ENCODE measurements at places on chromosomes 11 and 22.

- DNase-seq: no peak
These were observed 11.0 kb upstream of the GLB1L3 start for GRCh38 chr11:134264966-134265764.

GRCh38 chr22:42621505-42622002 is 6.9 kb upstream of the POLDIP3 start:
- peak; percentile 87 for DNase-seq

DNA sequence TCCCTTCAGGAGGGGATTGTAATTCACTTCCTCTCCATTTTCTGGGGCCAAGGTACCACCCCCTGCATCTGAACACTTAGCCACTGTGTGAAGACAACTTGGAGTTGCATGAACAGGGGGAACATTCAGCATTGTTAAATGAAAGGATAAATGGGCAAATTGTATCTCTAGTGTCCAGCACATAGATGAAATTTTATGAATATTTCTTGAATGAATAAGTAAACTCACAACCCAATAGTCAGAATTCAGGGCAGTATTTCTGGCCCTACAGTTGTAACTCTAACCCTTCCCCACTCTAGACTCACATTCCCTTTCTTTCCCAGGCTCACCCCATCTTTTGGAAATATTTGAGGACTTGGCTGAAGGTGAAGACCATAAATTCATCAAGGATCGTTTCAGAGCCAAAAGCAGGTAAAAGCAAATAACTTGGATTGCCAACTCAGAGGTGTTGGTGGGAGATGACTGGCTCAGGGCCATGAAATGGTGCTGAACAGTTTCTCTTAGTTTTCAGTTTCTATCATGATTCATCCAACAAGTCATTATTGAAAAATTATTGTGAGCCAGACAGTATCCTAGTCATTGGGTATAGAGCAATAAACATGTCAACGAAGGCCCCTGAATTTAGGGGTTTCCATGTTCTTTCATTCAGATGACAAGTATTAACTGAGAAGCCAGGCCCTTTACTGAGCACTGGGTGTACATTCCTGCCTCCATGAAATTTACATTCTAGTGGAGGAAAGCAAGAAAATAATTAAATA is 33.3 kb upstream of the ZC3H12C start:
- peak; percentile 35 for DNase-seq

DNA sequence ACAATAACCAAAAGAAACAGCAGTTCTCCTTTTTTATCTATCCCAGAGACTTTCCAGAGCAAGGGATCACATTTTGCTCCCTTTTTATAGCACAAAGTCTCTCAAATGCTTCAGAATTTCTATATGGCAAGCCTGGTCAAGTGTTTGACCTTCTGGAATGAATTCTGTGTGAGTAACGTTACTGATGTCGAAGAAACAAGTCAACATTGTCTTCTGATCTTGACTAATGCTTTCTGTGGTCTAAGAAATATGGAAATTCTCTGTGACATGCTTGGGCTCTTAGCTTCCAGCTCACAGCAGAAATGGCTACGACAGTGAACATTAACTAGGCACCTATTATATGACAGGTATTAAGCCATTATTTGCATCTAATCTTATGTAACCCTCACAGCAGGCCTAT is 411.7 kb downstream of the CADM1 start:
- DNase-seq: no peak

DNA sequence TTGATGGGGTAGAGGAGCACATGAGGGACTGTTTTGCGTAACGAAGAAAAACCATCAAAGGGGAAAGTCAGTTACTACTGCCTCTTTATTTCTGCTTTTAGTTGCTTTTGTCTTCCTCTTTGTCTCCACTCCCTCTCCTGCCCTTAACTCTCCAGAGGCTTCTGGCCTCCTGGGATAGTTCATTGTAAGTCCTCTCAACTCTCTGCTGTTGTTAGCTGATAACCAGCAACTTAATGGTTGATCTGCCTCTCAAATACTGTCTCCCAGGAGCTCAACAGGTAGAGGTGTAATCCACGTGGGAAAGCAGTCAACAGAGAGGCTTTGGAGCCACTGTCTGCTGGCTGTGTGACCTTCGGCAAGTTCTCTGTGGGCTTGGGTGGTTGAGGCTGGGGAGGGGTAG is 47.3 kb downstream of the CCDC81 start:
- DNase-seq: no peak

DNA sequence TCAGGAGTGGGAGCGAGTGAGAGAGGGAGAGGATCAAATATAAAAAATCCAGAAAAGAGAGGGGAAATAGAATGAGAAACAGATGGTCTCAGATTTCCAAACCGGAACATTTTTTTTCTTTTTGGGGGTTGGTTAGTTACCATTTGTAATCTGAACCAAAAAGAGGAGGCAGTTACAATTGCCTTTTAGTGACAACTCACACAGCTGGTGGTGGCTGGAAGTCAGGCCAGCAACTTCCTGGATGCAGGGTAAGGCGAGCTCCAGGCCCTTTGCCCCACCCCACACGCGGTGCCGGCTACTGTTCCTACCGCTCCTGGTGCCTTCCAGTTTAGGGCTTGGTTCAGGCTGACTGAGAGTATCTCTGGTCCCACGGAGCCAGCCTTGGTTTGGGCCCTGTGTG is 21.0 kb upstream of the UBASH3B start:
- peak; percentile 51 for DNase-seq

DNA sequence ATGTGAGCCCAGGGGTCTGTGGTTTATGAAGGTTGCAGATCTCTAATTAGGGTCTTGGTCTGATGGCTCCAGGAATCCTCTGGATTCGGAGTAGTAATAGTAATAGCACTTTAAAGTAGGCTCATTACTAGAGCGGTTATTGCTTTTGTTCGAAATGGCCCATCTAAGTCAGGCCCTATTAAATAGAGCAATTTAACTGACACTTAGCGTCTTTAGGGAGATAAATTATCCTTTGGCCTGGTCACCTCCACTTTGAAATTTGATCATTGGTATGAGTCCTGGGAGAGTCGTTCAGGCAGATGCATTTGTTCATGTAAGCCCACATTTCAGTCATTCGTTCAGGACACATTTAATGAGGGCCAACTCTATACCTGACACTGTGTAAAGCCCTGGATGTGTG is 54.8 kb downstream of the LDLRAD3 start:
- DNase-seq: no peak

- peak; percentile 25 for DNase-seq
These were observed 491.8 kb downstream of the ETS1 start for GRCh38 chr11:128095466-128095981.

DNA sequence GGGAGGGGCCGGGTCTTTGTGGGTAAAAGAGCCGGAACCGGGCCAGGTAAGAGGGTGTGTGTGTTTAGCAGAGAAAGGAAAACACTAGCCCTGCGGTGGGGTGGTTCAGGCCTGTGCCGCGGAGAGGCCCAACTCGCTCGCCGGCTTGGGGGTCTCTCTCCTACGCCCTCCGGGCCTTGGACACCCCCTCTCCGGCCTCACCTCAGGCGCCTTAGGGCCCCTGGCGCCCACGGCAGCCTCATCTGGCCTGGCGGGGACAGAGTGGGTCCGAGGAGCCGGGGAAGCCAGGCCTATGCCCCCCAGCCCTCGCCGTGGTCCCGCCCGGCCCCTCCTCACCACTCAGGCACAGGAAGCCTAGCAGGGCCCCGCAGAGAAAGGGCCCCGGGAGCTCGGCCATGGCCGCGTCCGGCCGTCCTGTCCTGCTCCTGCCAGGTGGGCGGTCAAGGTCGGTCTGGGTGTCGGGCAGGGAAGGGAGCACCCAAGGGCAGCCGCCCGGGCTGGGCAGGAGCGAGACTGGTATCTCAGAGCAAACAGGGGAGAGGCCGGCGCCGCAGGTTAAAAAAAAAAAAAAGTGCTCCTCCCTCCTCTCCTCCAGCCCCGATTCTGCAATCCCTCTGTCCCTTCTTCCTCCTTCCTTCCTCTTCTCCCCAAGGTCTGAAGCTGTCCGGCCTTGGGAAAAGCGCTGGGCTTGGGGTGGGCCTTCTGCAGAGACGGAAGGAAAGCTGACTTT is at the start of gene VSIG2:
TSS of gene VSIG2 (minus strand) at position 515 of the 730 bp plus-strand sequence. CDS start at position 397, 118 bp downstream.
- peak; percentile 3 for DNase-seq

- peak; percentile 89 for DNase-seq
These were observed 14.8 kb downstream of the PLAAT3 start for GRCh38 chr11:63599211-63600122.

DNA sequence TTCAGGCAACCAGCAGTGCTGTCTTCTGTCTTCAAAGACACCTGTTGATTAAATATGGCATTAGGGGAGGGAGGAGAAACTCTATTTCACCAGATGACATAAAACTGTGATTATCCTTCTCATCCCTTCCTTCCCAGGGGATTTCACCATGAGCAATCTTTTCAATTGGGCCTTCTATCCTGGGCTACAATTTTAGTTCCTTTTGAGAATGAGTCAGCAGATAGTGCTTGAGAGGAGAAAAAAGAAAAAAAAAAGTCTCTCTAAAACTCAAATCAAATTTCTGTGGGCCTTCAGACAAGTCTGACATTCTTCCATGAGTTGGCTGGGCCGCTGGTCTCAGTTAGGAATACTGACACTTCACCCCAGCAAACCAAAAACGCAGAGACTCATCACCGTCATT is 7.2 kb downstream of the FLI1 start:
- no peak for DNase-seq

DNA sequence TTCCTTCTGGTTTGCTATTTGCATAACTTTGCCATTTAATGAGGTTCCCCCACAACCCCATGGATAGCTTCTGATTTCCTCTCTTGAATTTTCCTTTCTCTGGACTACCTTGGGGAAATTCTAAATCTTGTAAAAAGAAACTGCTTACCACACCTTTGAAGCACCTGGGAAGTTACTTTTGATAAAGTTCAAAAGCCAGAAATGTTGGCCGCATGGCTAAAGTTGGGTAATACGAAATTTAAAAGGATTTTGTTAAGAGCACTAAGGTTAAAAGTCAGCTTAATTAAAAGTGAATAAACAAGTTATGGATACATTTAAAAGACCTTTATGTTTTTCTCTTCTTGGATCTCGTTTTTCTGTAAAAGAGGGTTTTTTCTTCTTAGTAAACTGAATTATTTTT is 5.5 kb downstream of the CASP4 start:
- no peak for DNase-seq

- no peak for DNase-seq
These were observed 15.0 kb upstream of the CXCR5 start for GRCh38 chr11:118868659-118869058.

GRCh38 chr22:33572086-33572485 is 348.2 kb downstream of the LARGE1 start:
- no peak for DNase-seq

GRCh38 chr11:27111896-27112295 is 71.3 kb downstream of the BBOX1 start:
- no peak for DNase-seq

DNA sequence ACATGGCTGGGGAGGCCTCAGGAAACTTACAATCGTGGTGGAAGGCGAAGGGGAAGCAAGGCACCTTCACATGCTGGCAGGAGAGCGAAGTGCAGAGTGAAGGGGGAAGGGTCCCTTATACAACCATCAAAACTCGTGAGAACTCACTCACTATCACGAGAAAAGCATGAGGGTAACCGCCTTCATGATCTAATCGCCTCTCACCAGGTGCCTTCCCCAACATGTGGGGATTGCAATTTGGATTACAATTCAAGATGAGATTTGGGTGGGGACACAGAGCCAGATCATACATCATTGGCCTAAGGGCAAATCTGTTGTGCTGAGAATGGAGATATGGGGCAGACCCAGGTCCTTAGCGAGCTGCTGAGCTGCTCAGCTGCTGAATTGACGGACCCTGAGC is 13.1 kb downstream of the C1QTNF6 start:
- DNase-seq: no peak

- DNase-seq: no peak
These were observed 50.2 kb downstream of the EMSY start for GRCh38 chr11:76495019-76495418.

DNA sequence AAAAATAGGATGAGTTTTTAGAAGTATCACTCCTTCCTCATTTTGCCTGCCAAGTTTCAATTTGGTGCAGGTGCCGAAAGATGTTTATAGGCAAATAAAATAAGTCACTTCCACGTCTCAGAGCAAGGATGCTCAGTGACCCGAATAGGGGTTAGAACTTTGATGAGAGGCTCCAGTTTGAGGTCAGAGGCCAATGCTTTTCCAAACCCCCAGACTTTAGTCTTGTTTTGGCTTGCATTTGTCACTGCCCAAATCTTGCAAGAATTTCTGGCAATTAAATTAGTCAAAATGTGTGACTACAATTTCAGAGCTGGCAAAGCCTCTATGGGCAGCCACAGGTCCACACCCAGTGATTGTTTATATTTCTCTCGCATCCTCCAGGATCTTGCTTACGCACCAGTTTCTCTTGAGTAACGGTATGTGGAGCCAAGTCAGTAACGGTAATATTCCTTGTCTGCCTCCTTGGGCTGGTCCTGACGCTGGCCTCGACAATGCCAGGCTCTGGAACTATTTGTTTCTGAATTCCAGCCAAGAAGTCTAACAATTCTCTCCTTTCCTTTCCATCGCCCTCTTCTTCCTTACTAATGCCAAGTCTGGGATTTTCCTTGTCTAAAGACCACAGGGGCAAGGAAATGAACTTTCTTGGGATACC is 9.9 kb upstream of the NUP160 start:
- peak; percentile 67 for DNase-seq

- no peak for DNase-seq
These were observed 86.2 kb downstream of the MSANTD4 start for GRCh38 chr11:105935791-105936190.

DNA sequence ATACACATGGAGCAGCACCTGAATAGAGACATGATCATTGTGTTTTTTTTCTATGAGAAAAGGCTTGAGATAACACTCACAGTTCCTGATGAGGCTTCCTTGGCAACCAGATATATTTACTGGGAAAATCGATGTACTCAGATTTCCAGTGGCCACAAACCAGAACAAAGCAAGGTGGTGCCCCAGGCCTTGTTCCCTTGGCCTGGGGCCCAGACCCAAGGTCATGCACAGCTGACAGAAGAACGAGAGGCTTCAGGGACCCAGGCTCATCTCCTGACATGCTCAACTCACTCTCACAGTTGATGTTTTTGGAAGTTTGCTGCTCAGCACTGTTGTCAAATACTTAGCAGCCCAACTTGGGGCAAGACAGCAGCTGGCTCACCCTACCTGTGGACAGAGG is 281.8 kb downstream of the NTM start:
- no peak for DNase-seq

DNA sequence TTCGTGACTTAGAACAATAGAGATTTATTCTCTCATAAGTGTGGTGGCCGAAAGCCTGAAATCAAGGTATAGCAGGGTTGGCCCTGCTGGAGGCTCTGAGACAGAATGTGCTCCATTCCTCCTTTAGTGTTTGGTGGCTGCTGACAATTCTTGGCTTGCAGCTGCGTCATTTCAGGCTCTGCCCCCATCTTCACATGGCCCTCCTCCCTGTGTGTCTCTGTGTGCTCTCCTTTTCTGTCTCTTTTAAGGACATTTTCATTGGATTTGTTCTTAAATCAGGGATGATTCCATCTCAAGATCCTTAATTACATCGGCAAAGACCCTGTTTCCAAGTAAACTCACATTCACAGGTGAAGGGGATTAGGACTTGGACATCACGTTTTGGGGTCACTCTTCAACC is 10.2 kb upstream of the APOL6 start:
- DNase-seq: no peak

GRCh38 chr11:31957674-31958073 is 133.2 kb upstream of the RCN1 start:
- no peak for DNase-seq

- no peak for DNase-seq
These were observed 102.6 kb downstream of the SNX19 start for GRCh38 chr11:130813638-130814037.
